ENCODE measurements at places on chromosomes 7 and 10. TPM values are rescaled to one million over a fixed set of nuclear protein-coding genes. Genes with fewer than 3 reads are reported as not detected.

Gene CARD11
- 74.1 TPM for total RNA-seq

Gene MEOX2
- not detected for total RNA-seq

Gene GALNT17
- not detected for total RNA-seq

Gene CALHM1
- total RNA-seq: not detected

Gene LAMB4
- not detected for total RNA-seq

Gene CH25H
- not detected for total RNA-seq

Gene PPP1R3A
- total RNA-seq: not detected

GRCh38 chr7:41437257-41438196, 265.4 kb downstream of the INHBA start:
- H3K27ac ChIP-seq: no peak overlapping the region
- H3K36me3 ChIP-seq: no peaks in the 10 kb centered on the region
- no peaks in the 10 kb centered on the region for H3K4me1 ChIP-seq
- H3K27me3 ChIP-seq: no peaks in the 10 kb centered on the region
- no peak overlapping the region for H3K4me3 ChIP-seq

- DNase-seq: no peak
- no peak overlapping the region for H3K4me3 ChIP-seq
- H3K36me3 ChIP-seq: no peaks in the 10 kb centered on the region
- H3K27me3 ChIP-seq: no peaks in the 10 kb centered on the region
- no peak overlapping the region for H3K27ac ChIP-seq
These were observed 49.8 kb downstream of the RASGEF1A start for GRCh38 chr10:43216931-43217562.

- no peak overlapping the region for H3K4me3 ChIP-seq
- DNase-seq: no peak
- H3K36me3 ChIP-seq: no peaks in the 10 kb centered on the region
- H3K27me3 ChIP-seq: peaks cover 1% of the 10 kb centered on the region
These were observed 97.0 kb downstream of the LRMDA start for GRCh38 chr10:75528392-75528791.

GRCh38 chr7:66682350-66683093, 53.8 kb downstream of the KCTD7 start:
- H3K27me3 ChIP-seq: no peaks in the 10 kb centered on the region
- peaks cover 9% of the 10 kb centered on the region for H3K36me3 ChIP-seq
- H3K4me3 ChIP-seq: peak overlapping the region; percentile 90
- H3K27ac ChIP-seq: peak overlapping the region; percentile 49
- peaks cover 15% of the 10 kb centered on the region for H3K4me1 ChIP-seq

DNA sequence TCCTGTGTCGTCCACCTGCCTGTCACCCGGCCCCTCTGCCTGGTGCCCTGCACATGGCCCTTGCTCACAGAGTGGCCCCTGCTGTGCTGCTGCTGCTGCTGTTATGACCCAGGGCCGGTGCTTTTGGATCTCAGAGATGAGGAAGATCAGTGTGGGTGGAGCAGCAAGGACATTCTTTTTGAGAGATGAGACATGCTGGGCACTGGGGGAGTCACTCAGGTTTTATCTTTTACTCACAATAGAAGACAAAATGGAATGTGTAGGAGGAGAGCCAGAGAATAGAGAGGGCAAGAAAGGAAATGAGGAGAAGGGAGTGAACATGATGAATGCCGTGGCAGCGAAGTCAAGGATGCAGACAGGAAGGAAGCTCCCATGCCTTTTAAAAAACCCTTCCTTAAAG, 611.5 kb upstream of the DPP6 start:
- no peak overlapping the region for H3K4me3 ChIP-seq
- H3K27ac ChIP-seq: no peak overlapping the region
- DNase-seq: no peak
- H3K27me3 ChIP-seq: no peaks in the 10 kb centered on the region
- no peaks in the 10 kb centered on the region for H3K4me1 ChIP-seq
- no peaks in the 10 kb centered on the region for H3K36me3 ChIP-seq

- DNase-seq: no peak
- H3K4me1 ChIP-seq: no peaks in the 10 kb centered on the region
- H3K36me3 ChIP-seq: no peaks in the 10 kb centered on the region
- no peak overlapping the region for H3K27ac ChIP-seq
- no peaks in the 10 kb centered on the region for H3K27me3 ChIP-seq
These were observed 59.0 kb downstream of the PALD1 start for GRCh38 chr10:70537398-70538194.

- H3K4me1 ChIP-seq: peaks cover 4% of the 10 kb centered on the region
- no peaks in the 10 kb centered on the region for H3K27me3 ChIP-seq
- no peak overlapping the region for H3K27ac ChIP-seq
- H3K36me3 ChIP-seq: no peaks in the 10 kb centered on the region
- no peak overlapping the region for H3K4me3 ChIP-seq
These were observed 190.4 kb downstream of the HDAC9 start for GRCh38 chr7:18685971-18686370.

GRCh38 chr10:127506094-127506493, 43.0 kb upstream of the NPS start:
- H3K27ac ChIP-seq: no peak overlapping the region

DNA sequence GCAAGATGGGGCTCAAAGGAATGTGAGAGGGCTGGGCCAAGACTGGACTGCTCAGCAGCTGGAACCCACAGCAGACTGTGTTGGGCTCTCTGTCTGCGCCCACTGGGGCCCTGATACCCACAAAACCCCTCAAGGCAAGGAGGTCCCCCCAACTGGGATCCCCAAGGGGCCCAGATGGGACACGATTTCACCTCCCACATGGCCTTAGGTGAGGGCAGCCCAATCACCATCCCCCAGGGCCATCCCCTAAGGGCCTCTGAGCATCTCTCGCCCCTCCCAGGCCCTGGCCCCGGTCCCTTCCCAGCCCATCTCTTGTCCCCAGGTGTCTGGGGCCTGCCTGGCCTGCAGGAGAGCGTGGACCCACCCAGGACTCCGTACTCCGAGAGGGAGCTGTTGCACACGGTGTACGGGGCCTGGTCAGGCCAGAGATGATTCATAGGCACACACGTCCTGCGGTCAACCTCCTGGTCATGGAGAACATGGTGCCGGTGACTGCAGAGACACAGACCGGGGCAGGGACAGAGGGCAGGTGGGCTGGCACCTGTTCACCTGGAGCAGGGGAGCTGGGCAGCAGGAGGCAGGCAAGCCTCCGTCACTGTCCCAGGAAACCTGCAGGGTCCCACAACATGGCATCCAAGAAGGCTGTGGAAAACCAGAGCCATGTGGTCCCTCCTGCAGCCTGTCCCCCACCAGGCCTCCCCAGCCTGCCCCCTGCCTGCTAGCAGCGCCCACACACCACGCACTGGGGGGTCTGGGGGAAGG, 21.6 kb downstream of the OGDHL start:
- no peak overlapping the region for H3K4me3 ChIP-seq
- no peaks in the 10 kb centered on the region for H3K4me1 ChIP-seq
- DNase-seq: no peak
- no peaks in the 10 kb centered on the region for H3K27me3 ChIP-seq
- H3K27ac ChIP-seq: no peak overlapping the region
- no peaks in the 10 kb centered on the region for H3K36me3 ChIP-seq

GRCh38 chr7:48109848-48110663, 21.0 kb downstream of the UPP1 start:
- H3K4me1 ChIP-seq: peaks cover 9% of the 10 kb centered on the region
- no peak overlapping the region for H3K4me3 ChIP-seq
- no peaks in the 10 kb centered on the region for H3K27me3 ChIP-seq
- DNase-seq: peak; percentile 75
- peaks cover 39% of the 10 kb centered on the region for H3K36me3 ChIP-seq

Data from activated T-helper 2 cell treated with anti-CD3 and anti-CD28 coated beads, Interferon-gamma antibody, Interleukin-2, Interleukin-4, amounts not matched to agents 10 μg/mL and 5 μg/mL and 100 μg/mL, durations not matched to agents 14 hours and 24 hours and 36 hours (primary cell).